ENCODE measurements at places on chromosomes 7 and 10. TPM values are rescaled to one million over a fixed set of nuclear protein-coding genes. Genes with fewer than 3 reads are reported as not detected.

SPDYE2 gene
- total RNA-seq, result not detected

TSPAN12 gene
- 21.3 TPM for total RNA-seq

DNA sequence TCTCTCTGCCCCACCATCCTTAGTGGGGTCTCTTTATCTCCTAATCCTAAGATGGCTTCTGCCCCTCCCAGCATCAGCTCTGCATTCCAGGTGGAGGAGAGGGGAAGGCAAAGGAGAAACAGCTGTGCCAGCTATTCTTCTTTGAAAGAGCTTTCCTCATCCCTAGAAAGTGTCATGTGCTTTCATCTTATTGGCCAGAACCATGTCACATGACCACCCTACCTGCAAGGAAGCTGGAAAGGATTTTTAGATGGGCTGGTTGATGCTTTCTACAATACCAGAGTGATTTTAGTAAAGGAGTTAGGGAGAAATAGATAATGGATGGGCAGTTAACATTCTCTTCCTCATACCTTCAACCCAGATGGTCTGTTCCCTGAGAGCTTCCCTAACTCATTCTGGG, 141.1 kb downstream of the INSYN2A start:
- DNase-seq, result no peak

- DNase-seq, result no peak
Measured at GRCh38 chr7:134941185-134941900, 45.0 kb upstream of the AGBL3 start.

DNA sequence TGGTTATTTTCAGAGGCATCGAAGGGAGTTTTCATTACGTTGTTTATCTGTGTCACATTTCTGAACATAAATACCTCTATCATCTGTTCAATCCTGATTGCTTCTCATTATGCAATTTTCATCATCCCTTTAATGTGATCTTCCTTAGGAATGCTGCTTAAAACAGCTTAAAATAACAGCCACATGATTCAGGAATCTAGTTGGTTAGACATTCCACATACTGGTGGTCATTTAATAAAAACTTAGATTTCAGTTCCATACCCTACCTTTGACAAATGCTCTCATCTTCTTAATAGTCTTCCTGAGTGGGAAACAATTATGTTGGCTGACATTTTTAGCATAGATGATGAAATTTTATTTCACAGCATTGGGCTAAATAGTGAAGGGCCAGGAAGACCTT, 191.3 kb upstream of the CDCA7L start:
- no peak for DNase-seq

DNA sequence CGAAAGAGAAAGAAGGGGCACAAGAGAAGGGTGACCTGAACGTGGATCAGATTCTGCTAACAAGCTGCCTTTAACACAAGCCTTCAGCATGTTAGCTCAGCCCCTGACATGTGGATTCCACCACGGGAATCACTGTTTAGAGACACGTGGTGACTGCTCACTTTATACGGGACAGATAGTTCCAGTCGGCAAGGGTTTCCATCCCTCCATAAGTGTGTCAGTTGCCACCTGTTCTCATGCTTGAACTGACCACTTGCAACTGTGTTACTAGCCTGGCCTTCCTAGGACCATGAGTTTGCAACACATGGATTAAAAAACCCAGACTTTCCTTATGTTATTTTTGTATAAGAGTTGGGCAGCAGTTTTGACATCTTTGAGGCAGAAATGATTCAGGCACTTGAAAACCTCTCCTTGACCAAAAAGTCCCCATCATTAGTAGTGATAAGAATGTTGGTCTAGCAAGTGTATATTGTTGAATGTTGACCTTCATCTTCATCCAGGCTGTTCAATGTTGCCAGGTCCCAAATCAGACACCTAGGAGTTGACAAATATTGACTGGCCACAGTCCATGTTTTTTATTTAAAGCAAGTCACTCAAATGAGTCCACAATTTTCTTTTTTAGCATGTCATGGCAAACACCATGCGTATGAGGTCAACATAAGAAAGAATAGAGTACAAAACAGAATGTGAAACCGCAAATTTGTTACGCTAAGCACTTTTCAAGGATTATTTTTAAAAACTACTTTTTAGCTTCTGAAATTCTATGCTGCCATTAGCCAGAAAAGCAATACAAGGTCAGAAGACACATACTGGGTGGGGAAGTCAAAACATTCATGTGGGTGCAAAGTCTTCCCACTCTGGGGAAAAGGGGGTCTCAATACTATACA, 101.6 kb downstream of the ABLIM1 start:
- no peak for DNase-seq
